ENCODE measurements at places on chromosomes 2 and 18.

DNA sequence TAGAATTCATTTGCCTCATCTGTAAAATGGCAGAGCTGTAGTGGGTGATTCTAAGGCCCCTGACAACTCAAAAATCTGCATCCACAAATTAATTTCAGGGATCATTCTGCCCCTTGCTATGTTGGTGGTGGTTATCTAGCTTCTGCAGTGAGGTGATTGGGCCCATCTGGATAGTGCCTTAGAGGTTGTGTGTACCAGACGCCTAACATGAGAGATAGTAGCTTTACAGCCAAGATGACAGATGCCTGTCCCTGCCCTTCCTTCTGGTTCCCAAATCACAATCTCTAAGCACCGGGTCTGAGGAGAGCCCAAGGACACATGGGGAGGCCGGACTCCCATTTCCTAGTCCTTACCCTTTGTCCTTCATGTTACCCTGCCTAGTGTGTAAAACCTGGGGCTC is 51.1 kb upstream of the TNP1 start:
- DNase-seq, result no peak

DNA sequence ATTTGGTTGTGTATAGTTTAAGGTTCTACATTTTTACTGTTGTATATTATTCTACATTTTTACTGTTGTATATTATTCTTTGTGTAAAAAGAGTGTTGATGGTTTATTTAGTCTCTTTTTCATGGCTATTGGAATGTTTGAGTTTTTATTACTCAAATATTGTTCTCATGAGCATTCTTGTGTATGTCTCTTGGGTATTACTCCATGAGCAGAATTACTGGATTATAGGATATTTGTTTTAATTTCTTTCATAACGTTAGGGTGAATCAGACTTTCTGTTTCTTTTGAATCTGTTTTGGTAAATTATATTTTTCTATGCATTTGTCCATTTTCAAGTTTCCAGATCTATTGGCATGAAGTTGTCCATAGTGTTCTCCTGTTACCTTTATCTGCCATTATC is 111.6 kb downstream of the DYNAP start:
- DNase-seq, result no peak

DNA sequence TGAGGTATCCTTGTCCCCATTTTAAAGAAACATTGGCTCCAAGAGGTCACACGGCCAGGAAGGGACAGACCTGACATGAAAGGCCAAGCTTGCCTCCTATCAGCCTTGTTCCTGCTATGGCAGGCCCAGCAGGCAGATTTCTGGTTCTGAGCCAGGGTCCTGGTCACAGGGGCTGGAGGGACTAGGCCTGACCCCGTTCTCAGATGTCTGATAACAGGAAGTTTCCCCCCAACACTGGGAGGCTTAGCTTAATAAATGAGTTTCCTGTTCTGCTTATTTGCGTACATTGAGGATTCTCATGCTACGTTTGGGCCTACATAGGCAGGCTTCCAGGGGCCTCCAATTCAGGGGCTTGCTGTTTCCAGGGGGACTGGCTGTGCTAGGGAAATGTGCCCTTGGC is 107.8 kb upstream of the LTBP1 start:
- no peak for DNase-seq

- no peak for DNase-seq
These were observed 12.9 kb downstream of the WNT10A start for GRCh38 chr2:218893349-218894150.

- no peak for DNase-seq
These were observed 84.4 kb downstream of the MEIS1 start for GRCh38 chr2:66519264-66519843.

- DNase-seq, result no peak
These were observed 35.6 kb downstream of the VWA3B start for GRCh38 chr2:98122524-98122923.
